SK-N-SH (cell line): ENCODE measurements at places on chromosomes 11 and 22. TPM values are rescaled to one million over a fixed set of nuclear protein-coding genes. Genes with fewer than 3 reads are reported as not detected.

- DNase-seq = peak; percentile 12
- H3K4me1 ChIP-seq = no peaks in the 10 kb centered on the region; the same call in 1 of the 2 replicates
- no peaks in the 10 kb centered on the region for H3K27me3 ChIP-seq
- no peak overlapping the region for H3K27ac ChIP-seq
- no peak overlapping the region for H3K4me3 ChIP-seq
- no peaks in the 10 kb centered on the region for H3K36me3 ChIP-seq
Measured at GRCh38 chr22:47196166-47196849, 433.9 kb downstream of the TBC1D22A start.

DNA sequence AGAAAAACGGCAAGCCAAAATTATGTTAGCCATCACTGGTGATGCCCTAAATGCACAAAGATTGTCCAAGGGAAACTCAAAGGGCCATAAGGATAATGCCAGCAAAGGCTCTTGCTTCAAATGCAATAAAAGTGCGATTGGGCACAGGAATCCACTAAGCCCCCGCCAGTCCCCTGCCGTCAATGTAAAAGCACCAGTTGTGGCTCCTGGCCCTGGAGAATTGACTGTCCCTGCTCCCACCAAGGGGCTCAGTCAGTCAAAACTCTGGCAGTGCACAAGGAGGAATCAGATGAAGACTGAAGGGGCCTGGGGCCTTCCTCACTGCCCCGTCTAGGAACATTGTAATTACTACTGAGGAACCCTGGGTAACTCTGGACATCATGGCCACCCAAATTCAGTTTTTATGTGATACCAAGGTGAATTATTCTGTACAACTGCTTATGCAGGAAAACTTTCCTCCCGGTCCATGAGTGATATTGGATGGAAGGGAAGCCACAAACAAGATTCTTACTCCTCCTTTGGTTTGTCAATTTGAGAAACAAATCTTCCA is 85.6 kb downstream of the PIWIL4 start:
- no peaks in the 10 kb centered on the region for H3K4me1 ChIP-seq
- no peak overlapping the region for H3K4me3 ChIP-seq
- no peaks in the 10 kb centered on the region for H3K36me3 ChIP-seq
- no peak overlapping the region for H3K27ac ChIP-seq
- no peaks in the 10 kb centered on the region for H3K27me3 ChIP-seq

DNA sequence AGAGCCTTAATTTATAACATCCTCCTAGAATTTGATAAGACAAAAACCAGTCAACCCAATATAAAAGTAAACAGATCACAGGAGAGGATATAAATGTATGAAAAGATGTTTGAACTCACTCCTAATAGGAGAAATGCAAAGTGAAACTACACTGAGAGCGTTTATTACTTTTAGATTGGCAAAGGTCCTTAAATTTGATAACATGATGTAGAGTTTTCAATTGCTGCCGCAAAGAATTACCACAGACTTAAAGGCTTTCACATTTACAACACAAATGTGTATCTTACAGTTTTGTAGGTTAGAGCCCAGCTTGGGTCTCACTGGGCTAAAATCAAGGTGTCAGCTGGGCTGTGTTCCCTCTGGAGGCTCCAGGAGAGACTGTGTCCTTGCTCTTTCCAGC is 9.1 kb upstream of the POU2AF2 start:
- no peaks in the 10 kb centered on the region for H3K36me3 ChIP-seq
- no peaks in the 10 kb centered on the region for H3K4me1 ChIP-seq
- H3K4me3 ChIP-seq = no peak overlapping the region
- no peak for DNase-seq

DNA sequence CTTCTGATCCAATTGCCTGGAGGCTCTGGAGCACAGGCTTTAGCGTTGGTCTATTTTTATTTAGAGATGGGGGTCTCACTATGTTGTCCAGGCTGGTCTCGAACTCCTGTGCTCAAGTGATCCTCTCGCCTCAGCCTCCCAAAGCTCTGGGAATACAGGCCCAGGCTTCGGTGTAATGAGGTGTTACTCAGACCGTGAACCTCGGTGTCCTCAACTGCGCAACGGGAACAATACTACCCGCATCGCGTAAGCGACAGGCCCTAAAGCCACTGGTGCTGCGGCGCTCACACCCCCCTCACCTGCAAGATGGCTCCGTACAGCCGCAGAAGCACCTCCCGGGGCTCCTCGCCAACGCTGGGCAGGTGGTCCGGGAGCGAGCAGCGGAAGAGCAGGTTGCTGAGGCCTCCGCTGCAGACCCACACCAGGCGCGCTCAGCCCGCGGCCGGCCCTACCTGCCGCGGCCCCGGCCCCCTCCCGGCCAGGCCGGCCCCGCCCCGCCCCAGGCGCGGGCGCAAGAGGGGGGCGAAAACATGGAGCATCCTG is 628 bp downstream of the CHKB start:
- no peak for DNase-seq
- peak overlapping the region; percentile 89 for H3K4me3 ChIP-seq
- H3K36me3 ChIP-seq = peaks cover 24% of the 10 kb centered on the region; the same call in 1 of the 2 replicates
- peak overlapping the region; percentile 96 for H3K27ac ChIP-seq
- H3K27me3 ChIP-seq = no peaks in the 10 kb centered on the region

- peaks cover 8% of the 10 kb centered on the region; the same call in 1 of the 2 replicates for H3K4me1 ChIP-seq
- no peaks in the 10 kb centered on the region for H3K27me3 ChIP-seq
- peak overlapping the region; percentile 48; the same call in 1 of the 2 replicates for H3K27ac ChIP-seq
- H3K36me3 ChIP-seq = peaks cover 29% of the 10 kb centered on the region; the same call in 1 of the 2 replicates
- peak overlapping the region; percentile 96 for H3K4me3 ChIP-seq
Measured at GRCh38 chr11:64809781-64810241, 540 bp downstream of the MEN1 start.

GRCh38 chr11:34790620-34791019 is 125.6 kb downstream of the APIP start:
- DNase-seq = no peak
- no peaks in the 10 kb centered on the region; the same call in 1 of the 2 replicates for H3K27me3 ChIP-seq
- H3K27ac ChIP-seq = no peak overlapping the region
- H3K4me1 ChIP-seq = no peaks in the 10 kb centered on the region
- H3K4me3 ChIP-seq = no peak overlapping the region
- H3K36me3 ChIP-seq = no peaks in the 10 kb centered on the region

The SLC25A45 gene
- 3.1 and 3.6 TPM in 2 replicates for polyA plus RNA-seq

The PPP2R5B gene
- polyA plus RNA-seq = 15.1 and 16.7 TPM in 2 replicates

The OR2AG1 gene
- not detected in 2 replicates for polyA plus RNA-seq

The COX8A gene
- 597 and 824 TPM in 2 replicates for polyA plus RNA-seq

The PGM2L1 gene
- polyA plus RNA-seq = 0.90 and 1.0 TPM in 2 replicates

The C1QTNF6 gene
- 47.4 and 47.7 TPM in 2 replicates for polyA plus RNA-seq

The KCNE3 gene
- not detected in 2 replicates for polyA plus RNA-seq

The TEX12 gene
- 0.15 TPM in 1 of 2 replicates, not detected in the other for polyA plus RNA-seq
